ENCODE measurements at places on chromosomes 5 and 9. TPM values are rescaled to one million over a fixed set of nuclear protein-coding genes. Genes with fewer than 3 reads are reported as not detected.

DNA sequence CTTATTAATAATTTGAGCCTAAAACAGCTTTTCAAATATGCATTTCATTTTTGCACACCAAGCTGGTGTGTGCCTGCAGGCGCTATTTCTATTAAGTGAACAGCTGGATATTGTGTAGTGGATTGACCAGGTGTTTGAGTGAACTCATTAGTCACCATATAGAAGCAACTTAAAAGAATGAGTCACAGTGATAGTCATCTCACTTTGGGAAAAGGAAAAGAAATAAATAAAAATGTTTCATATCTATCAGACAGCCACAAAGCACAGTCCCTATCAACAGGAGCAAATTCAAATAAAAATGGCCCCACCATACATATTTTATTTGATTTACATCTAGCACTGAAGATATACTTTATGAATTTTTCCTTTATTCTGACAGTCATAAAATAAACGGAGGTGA lies 456.5 kb upstream of the CDH9 start:
- DNase-seq: no peak

DNA sequence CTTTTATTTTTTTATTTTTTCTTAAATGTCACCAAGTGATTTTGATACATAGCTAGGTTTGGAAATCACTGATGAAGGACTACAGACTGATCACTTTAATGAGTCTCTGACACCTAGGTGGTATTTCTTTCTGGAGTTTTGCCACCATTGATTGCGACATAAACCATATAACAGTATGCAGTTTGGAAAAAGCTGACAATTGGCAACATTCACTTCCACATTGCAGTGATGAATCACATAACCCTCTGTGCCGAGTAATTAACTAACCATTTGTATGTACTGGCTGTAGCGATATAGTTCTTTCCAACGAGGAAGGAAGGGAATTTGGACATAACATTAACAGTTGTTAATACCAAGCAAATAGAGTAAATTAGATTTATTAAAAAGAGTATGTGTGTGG lies 222.9 kb upstream of the EFNA5 start:
- DNase-seq: no peak

Gene RELL2
- 0.86 TPM for total RNA-seq

Gene RLN1
- 0.62 TPM for total RNA-seq

- DNase-seq: no peak
These were observed 62.1 kb upstream of the TRPC7 start for GRCh38 chr5:136427426-136427825.

DNA sequence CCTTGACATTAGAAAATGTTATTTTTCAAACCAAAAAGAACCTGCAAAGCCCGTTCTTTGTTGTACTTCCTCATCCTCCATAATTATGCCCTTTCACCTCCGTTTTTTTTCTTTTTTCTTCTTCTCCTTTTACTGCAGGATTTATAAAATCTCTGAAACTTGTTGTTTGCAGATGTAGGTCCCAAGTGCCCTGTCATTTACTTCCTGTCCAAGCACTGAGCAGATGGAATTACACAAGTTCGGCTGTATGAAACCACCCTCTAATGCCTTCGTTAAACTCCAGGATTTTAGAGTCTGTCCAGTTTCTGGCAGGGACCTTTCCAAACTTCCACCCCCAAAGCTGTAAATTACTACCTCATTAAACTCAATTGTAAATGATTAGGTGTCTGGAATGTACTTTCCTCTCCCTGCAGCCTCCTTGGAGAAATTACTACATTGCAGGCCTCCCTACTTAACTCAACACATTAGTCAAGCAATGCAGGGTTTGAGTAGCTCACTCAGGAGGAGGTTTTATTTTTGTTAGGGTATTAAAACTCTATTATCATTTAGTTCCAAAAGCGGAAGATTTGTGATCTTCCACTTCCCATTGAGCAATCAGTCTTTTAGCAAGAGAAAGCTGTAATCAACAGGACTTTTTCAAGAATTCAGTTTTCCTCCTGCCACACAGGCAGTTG lies 125.6 kb upstream of the LPAR1 start:
- DNase-seq: no peak

Gene PTPDC1
- total RNA-seq: 8.4 TPM

DNA sequence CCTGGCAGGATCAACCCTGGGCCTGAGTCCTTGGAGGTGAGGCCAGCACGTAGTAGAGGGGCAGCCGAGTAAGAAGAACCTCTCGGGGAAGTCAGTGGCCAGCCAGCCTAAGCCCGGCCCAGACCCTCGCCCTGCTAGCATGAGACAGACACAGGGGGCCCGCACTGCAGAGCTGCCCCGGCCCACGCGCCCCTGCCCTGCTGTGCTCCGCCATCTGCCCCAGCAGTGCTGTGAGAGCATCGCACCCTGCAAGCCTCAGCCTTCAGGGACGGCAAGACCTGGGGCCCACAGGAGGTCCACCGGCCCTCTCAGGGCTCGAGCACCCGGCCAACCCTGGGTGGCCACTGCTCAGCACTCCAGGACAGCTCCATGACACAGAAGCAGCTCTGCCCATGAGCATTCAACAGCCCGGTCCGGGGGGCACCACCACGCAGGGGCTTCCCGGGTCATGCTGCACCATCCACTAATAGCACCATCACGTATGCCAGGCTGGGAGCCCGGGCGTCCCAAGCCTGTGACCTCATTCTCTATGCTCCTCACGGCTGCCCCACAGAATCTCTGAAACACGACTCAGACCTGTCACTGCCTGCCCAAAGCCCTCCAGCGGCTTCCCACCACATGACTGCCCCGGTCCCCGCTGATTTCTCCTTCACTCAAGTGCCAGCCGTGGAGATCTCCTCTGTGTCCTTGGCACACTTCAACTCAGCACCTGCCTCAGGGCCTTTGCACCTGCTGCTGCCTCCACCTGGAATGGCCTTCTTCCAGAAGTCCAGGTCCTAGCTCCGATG lies 38.1 kb downstream of the ADAMTS2 start:
- DNase-seq: peak; percentile 32

GRCh38 chr9:127929625-127929979 lies 975 bp downstream of the PIP5KL1 start:
- DNase-seq: no peak

Gene LSM11
- total RNA-seq: 1.3 TPM

GRCh38 chr5:116370886-116371285 lies 203.7 kb downstream of the SEMA6A start:
- no peak for DNase-seq

DNA sequence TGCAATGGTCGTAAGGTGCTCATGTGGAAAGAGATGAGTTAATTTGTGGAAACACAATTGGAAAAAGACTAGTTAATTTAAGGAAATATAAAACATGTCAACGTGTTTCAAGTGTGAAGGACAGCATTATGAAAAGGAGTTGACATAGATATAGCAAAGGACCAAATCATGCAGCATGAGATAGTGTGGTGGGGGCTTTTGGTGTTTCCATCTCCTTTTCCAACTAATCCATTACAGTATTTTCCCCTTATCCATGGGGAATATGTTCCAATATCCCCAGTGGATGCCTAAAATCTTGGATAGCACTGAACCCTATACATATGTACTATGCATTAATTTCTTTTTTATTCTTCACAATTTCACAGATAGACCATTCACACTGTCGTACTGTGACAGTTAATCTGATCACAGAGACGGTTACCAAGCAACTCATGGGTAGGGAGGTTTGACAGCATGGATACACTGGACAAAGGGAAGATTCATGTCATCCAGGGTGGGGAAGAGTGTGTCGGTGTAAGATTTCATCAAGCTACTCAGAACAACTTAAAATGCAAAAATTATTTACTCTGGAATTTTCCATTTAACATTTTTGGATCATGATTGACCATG lies 238.6 kb downstream of the CDH12 start:
- DNase-seq: no peak

DNA sequence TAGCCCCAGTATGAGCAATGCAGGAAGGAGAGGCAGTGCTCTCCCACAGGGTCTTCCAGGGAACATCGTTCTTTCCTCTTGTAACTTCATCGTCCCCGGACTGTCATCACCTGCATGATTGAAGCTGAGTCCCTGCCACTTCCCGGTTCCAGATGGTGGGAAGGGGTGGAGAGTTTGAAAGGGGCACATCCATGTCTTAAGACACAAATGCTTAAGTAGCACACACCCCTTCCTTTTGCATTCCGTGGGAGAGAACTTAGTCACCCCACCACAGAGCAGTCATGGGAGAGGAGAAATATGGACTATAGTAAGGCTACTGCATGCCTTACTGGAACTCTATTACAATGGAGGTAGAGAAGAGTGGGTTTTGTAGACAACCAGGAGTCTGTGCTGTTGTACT lies 165.3 kb upstream of the GAS1 start:
- DNase-seq: no peak
